Activated naive CD8-positive, alpha-beta T cell treated with anti-CD3 and anti-CD28 coated beads, Interleukin-2, amount 10 ng/mL, durations not matched to agents 7 days and 5 days (primary cell): ENCODE measurements at places on chromosomes 4 and X. TPM values are rescaled to one million over a fixed set of nuclear protein-coding genes. Genes with fewer than 3 reads are reported as not detected.

MAGEE2 gene
- not detected for total RNA-seq

OPRPN gene
- total RNA-seq = not detected

PRR32 gene
- not detected for total RNA-seq

MAP7D3 gene
- total RNA-seq = 12.0 TPM

ADAM29 gene
- total RNA-seq = not detected

DNA sequence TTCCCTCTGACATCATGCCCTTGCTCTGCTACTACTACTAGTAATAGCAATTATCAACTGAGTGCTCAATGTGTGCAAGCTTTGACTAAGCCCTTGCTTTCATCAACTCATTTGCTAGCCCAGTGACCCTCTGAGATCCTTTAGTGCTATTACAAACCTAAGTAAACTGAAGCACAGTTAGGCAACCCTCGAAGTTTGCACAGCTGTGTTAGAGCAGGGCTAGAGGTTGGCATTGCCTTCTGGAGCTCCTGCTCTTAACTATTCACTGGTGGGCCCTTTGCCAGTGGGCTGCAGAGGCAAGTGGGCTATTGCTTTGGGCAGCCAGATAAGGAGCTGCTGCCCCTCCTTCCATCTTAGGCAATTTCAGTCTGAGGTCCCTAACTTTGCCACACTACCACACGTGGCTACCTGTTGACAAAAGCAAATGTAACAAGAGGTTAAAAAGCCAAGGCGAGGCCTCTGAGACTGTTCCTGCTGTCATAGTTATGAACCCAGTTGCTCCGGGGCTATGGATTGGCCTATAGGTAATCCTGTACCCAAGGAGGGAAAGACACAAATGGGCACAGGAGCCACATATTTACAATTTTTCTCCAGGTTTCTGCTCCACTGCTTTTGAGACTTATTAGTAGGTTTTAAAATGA, 41.5 kb upstream of the ANKRD50 start:
- no peak overlapping the region for H3K27ac ChIP-seq
- peaks cover 1% of the 10 kb centered on the region for H3K27me3 ChIP-seq
- H3K4me3 ChIP-seq = no peak overlapping the region
- DNase-seq = no peak

DNA sequence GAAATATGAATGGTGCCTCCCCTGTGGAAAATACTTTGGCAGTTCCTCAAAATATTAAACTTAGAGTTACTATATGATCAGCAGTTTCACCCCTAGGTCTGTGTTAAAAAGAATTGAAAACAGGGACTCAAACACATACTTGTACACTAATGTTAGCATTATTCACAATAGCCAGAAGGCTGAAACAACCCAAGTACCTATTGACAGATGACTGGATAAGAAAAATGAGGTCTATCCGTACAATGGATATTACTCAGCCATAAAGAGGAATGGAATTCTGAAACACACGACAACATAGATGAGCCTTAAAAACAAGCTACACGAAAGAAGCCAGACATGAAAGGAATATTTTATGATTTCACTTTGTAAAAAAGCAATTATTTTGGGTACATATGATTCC, 54.9 kb downstream of the PGRMC2 start:
- H3K4me3 ChIP-seq = no peak overlapping the region
- no peak for DNase-seq
- no peaks in the 10 kb centered on the region for H3K4me1 ChIP-seq
- no peaks in the 10 kb centered on the region for H3K36me3 ChIP-seq
- H3K27me3 ChIP-seq = peaks cover 8% of the 10 kb centered on the region

GRCh38 chr4:39178706-39179105, 3.6 kb upstream of the WDR19 start:
- H3K4me1 ChIP-seq = peaks cover 2% of the 10 kb centered on the region
- no peaks in the 10 kb centered on the region for H3K36me3 ChIP-seq
- DNase-seq = no peak
- H3K27ac ChIP-seq = no peak overlapping the region
- H3K4me3 ChIP-seq = no peak overlapping the region

DNA sequence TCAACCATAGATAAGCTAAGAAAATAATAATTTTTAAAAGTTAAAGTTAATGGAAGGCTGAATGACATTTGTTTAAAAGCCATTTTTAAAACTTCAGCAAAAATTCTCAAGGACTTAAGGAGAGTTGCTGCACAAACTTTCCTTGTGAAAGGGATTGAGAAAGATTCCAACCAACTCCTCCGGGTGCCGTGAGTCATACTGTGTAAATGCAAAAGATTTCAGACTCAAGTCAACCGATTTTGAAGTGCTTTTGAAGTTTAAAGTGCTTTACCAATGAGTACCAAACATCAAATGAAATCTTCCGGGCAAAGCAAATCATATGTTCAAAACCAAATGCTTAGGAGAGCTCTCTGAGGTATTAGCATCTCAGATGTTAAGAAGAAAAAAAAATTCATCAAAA, 31.4 kb downstream of the VCX2 start:
- no peak overlapping the region for H3K27ac ChIP-seq
- no peaks in the 10 kb centered on the region for H3K27me3 ChIP-seq
- H3K4me3 ChIP-seq = no peak overlapping the region
- no peak for DNase-seq

DNA sequence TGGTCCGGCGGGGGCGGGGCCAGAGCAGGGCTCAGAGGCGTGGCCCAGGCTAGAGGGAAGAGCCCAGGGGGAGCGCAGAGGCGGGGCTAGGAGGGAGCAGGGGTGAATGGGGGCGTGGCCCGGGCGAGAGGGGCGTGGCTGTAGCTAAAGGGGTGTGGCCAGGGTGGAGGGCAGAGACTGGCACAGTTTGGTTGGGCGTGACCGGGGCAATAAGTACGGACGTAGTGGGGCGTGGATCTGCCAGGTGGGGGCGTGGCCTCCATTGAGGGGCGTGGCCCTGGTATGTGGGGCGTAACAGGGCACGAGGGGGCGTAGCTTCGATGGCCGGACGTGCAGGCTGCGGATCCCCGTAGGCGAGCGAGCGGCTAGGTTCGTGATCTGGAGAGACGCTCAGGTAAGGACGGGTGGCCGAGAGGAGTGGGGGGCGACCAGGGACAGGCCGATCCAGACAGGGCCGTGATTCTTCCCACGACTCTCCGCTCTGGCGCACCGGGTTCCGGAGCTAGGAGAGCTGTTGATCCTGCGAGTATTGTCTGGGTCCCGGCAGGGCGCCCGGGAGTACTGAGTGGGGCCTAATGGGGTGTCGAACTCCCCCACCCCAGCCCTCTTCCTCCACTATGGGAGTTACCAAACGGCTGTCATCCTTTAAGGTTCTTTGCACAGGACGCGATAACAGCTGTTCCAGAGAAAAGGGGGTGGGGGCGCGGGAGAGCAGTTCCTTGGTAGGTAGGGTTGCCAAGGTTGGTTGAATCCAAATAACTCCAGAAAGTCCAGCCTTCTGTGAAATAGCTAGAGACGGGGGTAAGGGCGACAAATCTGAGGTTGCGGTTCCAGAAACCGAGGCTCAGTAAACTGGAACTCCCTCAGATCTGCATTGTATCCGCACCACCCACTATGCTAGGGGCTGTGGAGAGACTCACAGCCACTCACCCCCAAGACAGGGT, at the start of gene CA5B:
Gene CA5B (plus strand): TSS at position 312 of the 944 bp plus-strand sequence. CDS start 11,754 bp downstream, outside the sequence.
- H3K36me3 ChIP-seq = peaks cover 10% of the 10 kb centered on the region
- DNase-seq = peak; percentile 97
- peak within 1 kb of the TSS; percentile 85 for H3K4me3 ChIP-seq
- peak within 1 kb of the TSS; percentile 77 for H3K27ac ChIP-seq

GRCh38 chrX:39242187-39242586, 440.9 kb downstream of the MID1IP1 start:
- peaks cover 1% of the 10 kb centered on the region for H3K4me1 ChIP-seq
- DNase-seq = no peak
- no peaks in the 10 kb centered on the region for H3K27me3 ChIP-seq
- H3K36me3 ChIP-seq = no peaks in the 10 kb centered on the region

- peaks cover 79% of the 10 kb centered on the region for H3K27me3 ChIP-seq
- peak overlapping the region; percentile 79 for H3K4me3 ChIP-seq
- H3K4me1 ChIP-seq = peaks cover 26% of the 10 kb centered on the region
- no peak overlapping the region for H3K27ac ChIP-seq
- DNase-seq = no peak
These were observed 4.0 kb upstream of the NKX3-2 start for GRCh38 chr4:13548059-13548983.

DNA sequence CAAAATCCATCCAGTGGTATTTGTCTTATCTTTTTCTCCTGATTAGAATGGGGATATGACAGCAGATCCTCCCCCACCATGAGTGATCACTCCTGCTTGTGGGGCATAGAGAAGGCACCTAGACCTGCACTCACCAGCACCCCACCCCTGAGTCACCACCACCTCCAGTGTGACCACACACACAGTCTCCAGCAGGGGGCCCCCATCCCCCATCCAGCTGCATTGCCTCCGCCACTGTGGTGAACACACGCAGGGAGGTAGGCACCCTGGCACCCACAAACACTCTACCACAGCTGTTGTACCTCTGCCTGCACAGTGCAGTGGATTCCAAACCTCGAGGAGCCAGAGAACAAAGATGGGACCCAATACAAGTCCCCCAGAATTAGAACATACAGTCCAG, 9.0 kb upstream of the MAGEA8 start:
- peak overlapping the region; percentile 10 for H3K4me3 ChIP-seq
- peak; percentile 69 for DNase-seq
- H3K27me3 ChIP-seq = peaks cover 3% of the 10 kb centered on the region
